Right lung (tissue), 10 donors: ENCODE measurements at places on chromosomes 7 and 10. TPM values are rescaled to one million over a fixed set of nuclear protein-coding genes. Genes with fewer than 3 reads are reported as not detected.

Gene TET1
- 15.0 TPM for polyA plus RNA-seq

- no peak for DNase-seq
These were observed 83.2 kb downstream of the SLC16A9 start for GRCh38 chr10:59626523-59626869.

Gene CYP2W1
- polyA plus RNA-seq, result 9.5 TPM

DNA sequence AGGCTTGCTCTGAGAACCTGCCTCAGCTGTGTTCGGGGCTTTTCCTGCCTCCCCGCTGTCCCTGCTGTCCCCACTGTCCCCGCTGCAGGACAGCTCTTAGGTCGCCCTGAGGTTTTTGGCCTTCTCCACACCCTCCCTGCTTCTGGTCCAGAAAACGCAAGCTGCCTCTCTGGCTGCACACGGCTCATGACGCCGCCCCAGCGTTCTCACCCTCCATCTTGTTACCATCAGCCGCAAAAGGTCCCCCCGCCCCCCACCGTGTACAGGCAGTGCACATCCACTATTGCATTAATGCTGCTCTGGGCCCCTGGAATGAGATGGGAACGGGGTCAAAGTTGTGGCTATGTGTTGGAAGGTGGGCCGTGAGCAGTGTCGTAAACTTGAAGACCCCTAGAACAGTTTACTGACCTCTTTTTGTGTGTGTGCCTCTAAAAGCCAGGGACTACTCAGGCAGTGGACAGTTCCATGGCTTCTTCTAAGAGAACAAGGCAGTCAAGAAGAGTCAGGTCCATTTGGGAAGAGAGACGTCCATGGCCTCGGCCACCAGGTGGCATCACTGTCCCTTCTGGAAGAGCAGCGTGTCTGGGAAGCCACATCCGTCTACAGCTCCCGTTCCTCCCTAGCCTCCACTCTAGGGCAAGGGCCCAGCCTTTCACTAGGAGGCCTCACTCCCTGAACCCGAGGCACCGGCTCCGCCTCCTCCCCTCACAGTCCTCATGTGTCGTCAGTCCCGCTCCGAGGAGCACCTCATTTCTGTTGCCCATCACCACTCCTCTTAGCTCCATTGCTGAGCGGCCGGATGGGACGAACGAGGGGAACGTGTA, 38.5 kb upstream of the MKRN1 start:
- peak; percentile 83 for DNase-seq

Gene IMMP2L
- 28.6 TPM for polyA plus RNA-seq

DNA sequence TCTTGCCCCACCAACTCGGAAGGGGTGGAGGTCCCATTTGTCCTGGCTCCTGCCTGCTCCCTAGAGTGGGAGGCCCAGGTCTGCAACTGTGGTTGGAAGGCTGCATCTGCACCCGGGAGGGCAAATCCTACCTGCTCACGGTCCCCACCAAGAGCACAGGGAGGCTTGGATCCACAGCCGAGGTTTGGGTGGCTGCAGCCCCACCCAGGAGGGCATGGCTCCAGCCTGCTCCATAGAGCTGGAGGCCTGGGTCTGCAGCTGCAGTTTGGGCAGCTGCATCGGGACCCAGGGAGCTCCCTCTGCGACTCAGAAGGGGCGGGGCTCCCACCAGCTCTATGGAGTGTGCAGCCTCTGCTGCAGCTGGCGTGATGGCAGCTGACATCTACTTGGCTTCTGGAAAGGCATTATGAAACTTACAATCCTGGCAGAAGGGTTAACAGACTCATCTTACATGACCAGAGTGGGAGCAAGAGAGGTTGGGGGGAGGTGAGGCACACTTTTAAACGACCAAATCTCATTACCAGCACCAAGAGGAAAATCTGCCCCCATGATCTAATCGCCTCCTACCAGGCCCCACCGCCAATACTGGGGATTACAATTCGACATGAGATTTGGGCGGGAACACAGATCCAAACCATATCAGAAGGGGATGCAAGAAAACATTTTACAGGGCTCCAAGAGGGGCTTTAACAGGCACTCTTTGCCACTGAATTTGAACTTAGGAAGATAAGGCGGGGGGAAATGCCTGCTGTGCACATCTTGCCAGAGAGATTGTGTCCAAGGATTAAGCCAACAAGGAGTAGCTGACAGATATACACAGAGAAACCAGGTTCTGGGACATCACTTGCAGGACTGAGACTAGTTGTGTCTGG, 8.2 kb upstream of the BLVRA start:
- peak; percentile 87 for DNase-seq

DNA sequence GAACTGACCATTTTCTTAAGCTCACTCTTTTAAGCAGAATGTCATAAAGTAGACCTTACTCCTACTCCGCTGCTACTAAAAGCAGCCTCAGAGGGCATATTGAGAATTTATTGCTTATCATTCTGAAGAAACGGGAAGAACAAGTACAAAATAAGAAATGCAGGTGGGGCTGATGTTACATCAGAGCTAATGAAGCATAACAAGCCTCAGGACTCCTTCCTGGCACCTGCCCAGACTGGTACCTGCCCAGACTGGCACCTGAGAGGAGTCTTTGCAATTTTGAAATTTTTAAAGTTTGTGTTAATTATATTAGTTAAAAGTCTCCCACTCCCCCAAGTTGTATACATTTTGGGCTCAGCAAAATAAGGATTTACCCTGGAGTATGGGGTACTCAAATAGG, 162.4 kb downstream of the SEMA3E start:
- DNase-seq, result no peak

Gene PDE6C
- polyA plus RNA-seq, result 3.0 TPM

DNA sequence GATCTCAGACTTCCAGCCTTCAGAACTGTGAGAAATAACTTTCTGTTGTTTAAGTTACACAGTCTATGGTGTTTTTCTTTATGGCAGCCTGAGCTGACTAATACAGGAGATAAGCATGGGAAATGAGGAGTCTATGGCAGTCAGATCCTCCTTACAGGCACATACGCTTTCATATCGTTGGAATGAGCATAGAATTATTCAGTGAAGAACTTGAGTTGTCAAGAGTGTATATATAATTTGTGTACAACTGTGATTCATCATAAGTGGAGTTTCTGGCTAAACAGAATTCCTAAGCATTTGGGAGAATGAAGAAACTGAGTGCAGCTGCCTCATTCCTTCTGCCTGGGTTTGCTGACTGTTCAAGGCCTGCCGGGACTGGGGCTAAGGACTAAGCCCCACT, 516.7 kb downstream of the ADRA2A start:
- DNase-seq, result no peak

DNA sequence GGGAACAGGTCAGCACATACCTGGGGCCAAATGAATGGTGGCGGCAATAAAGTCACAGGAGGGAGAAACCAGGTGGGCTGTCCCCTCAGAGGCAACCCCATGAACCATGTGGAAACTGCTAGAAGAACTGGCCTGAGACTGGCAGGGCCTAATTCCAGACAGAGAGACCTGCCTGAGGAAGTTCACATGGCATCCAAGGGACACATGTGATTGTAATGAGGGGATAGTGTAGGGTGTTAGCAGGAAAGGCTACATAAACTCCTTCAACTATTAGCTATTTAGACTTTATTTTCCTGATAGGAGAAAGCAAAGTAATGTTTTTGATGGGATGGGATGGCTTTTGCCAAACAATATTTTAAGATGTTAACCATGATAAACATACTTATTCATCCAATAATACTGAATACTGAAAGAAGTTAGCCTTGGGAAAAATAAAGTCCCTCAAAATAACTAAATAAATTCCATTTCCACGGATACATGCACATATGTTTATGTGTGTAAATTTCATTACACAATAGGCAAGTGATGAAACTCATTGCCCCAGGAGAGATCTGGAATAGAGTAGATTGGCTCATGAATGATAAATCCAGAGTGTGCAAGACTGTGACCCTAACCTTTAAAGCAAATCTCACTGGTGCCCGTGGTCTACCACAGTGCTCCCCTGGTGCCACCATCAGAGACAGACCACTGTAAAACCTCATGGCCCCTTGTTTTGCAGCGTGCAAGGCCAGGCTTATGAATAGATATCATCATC, 137.0 kb downstream of the NRF1 start:
- no peak for DNase-seq

Gene FANK1
- polyA plus RNA-seq, result 9.5 TPM

GRCh38 chr7:110400411-110400810, 690.5 kb upstream of the LRRN3 start:
- DNase-seq, result peak; percentile 1
